HL-60 (cell line): ENCODE measurements at places on chromosomes 6 and 20.

- no peak for DNase-seq
Observed at GRCh38 chr6:150198532-150198931, 55.7 kb downstream of the PPP1R14C start.

- no peak for DNase-seq
Observed at GRCh38 chr6:23081701-23082100, 512.3 kb downstream of the HDGFL1 start.

DNA sequence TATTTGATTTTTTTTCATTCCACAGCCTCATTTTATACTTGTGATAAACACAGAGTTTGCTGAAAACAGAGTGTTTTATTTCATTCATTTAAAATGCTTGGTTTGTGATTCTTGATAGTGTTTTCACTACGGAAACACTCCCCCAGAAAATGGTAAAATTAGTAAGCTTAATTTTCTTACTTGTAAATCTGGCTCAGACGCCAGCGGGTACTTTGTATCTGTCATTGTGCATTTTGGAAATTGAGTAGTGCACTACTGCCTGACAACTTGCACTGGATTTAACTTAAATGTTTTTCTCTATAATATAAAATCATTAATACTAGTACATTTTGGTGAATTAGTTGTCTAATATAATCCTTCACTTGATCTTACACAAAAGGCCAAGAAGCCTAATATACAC is 37.0 kb upstream of the HINT3 start:
- DNase-seq, result no peak

DNA sequence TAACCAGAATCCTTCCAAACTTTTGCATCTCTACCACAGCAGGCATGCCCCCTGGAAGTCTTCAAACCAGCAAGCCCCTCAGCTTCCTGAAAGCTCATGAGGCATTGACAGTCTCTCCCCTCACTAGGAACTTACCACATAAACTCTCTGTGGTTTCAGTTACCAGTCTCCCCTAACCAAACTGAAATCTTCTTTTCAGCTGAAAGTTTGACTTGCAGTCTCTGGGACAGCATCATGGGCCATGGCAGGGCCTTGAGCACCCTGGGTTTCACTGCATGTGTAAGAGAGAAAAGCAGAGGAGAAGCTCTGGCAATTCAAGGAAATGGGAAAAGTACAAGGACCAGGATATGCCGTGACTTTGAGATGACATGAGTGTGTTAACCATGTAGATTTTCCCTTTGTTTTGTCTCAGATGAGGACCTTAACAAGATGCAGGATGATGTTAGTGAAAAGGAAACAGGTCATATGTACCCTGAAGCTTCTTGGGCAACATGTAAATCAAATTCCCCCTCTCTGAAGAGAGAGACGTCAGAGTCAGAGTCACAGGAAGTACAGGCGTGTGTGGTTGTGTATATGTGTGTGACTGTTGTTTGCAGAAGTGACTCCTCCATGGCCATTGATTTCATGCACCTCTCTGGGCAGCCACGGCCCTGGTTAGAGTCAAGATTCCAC is 106.3 kb downstream of the TNFRSF21 start:
- no peak for DNase-seq

- no peak for DNase-seq
Observed at GRCh38 chr20:10376270-10377075, 57.5 kb downstream of the MKKS start.

- DNase-seq, result no peak
Observed at GRCh38 chr6:156502969-156503504, 274.1 kb upstream of the ARID1B start.

DNA sequence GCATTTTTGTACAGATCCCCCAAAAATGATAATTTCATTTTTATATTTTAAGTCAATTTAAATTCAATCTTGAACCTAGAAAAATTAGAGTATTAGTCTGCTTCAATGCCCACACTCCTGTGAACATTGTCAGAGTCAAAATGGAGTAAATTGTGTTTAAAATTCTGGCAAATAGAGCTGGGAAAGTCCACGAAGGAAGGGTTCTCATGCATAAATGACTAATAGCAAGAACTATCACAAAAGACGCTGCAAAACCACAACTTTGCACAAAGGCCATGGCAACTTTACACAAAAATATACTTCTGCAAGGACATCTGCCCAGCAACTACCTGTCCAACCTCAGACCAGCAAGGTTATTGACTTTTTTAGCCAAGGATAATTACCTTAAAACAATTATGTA is 203.2 kb upstream of the SMLR1 start:
- no peak for DNase-seq

DNA sequence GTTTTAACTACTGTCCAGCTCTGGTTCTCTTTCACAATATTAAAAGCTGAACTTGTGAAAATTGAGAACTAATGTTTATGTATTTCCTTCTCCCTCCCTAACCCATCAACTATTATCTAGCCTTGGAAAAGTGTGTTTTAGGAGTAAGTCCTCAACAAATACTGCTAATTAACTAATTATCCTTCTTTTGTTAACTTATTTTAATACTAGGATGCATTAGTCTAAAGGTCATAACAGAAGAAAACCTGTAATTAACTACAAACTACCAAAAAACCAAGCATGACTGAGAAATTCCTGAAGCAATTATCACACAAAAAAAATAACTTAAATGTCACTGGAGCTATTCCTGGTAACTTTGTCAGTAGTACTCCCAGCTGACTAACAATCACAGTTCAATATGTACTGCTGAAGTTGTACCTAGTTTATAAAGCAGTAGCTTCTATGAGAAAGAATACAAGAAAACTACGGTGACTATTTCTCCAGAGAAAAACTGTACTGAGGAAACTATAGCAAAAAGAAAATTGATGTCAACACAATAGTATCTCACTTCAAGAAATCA is 301.9 kb downstream of the LAMA2 start:
- no peak for DNase-seq

DNA sequence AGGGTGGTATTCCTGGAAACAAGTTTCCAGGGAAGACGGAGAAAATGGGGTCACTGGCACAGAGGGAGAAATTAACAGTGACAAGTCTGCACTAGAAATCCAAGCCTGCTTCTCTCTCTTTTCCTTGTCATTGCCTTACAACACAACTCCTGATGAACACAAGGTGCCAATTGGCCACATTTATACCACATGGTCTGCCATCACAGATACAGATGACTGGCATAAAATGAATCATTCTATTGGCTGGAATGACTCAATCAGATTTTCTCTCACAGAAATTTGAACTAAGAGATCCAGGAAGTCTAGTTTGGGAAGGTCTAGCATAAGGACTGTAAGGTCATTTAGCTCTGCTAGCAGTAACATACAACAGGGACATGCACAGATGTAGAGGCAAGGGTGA is 190.3 kb downstream of the LINC00237 start:
- DNase-seq, result no peak

DNA sequence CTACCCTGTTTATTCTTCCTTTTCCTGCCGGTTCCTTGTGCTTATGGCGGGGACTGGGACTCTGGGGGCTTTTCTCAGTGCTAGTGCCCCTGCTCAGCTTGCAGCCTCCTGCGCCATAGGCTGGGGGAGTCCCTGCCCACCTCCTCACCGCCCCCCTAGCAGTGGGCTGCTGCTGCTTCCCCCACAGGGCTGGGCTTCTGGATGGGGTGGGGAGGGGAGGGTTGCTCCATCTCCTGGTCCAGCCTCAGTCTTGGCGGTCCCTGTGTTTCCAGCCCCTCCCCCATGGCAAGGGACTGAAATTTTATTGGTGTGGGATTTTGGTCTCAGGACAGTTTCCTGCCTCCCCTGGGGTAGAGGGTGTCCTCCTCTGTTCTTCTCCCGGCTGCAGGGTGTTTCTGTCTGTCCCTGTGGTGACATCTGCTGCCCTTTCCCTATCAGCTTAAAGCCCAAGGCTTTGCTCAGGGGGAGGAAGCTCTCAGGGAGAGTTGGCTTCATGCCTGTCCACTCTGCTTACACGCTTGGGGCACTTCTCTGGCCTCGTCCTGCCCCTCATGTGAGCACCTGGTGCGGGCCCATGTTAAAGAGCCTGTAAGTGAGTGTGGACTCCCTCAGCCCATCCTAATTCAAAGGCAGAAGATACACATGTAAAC is 100.6 kb downstream of the HIVEP1 start:
- DNase-seq, result no peak

DNA sequence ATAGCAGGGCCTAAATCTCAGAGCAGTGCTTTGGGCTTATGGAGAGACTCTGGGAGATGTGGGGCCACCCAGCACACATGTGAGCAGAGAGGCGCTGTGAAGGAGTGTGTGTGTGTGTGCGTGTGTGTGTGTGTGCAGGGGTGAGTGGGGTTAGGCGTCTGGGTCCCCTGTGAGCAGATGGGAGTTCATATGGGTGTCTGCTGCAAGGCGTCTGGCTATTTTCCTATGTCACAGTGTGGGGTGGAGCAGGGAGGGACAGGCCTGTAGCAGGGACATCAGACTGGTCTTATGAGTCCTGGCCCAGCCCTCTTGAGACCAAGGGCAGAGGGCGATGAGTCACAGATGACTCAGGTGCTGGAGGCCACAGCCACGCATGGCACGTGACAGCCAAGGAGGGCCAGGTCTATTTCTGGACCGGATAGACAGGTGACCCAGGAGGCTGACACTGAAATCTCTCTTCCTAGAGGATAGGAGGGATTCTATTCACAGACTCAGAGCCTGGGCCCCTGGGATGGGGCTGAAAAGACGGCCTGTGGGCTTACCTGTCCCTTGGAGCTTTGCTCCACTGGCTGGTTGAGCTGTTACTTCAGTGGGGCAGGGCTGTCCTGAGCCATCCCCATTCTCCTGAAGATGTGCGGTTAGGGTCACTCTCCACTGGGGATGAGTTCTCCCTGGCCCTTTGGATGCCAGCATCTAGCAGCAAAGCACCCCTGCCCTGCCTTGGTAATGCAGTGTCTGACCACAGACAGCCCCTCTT is 28.9 kb downstream of the VEGFA start:
- no peak for DNase-seq

DNA sequence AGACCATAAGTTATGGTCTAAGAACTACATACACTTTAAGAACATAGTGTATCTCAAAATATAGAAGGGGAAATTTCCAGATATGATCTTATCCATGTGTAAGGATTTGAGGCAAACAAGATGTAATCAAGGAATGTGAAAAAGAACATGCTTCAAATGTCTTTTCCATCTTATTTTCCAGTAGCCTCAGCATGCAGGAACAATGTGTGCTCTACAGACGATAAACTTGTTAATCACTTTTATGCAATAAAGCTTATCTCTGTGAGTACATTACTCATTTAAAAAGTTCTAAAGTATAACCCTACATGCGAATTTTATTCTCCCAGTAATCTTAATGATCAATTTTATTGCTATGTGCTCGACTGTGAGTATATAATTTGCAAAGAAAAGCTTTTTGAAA is 185.2 kb downstream of the ALDH8A1 start:
- no peak for DNase-seq

- peak; percentile 28 for DNase-seq
Observed at GRCh38 chr6:113653275-113653674, 203.9 kb upstream of the MARCKS start.

DNA sequence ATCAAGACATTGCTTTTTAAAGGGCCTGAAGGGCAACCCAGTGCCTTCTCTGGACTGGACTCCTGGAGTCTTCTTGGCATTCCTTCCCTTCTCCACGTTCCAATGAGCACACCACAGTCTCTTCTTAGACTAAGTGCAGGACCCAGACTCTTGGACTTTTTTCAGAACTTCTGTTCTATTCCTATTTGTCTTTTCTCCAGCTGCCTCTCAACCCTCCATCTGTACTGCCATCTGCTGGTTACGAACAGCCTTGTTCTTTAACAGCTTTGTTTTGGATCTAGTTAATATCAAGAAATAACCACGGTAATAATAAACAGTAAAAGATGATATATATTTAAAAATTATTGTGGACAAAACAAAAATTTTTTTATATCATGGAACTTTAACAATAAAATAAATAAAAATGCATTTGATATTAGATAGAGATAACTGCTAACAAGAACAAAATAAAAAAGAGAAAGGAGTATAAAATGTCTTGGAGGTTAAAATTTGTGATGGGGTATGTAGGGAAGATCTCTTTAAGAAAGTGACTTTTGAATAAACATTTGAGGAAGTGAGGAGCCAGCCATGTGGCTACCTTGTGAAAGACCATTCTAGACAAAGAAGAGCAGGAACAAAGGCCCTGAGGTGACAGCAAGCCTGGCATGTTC is 105.1 kb upstream of the HCRTR2 start:
- no peak for DNase-seq

DNA sequence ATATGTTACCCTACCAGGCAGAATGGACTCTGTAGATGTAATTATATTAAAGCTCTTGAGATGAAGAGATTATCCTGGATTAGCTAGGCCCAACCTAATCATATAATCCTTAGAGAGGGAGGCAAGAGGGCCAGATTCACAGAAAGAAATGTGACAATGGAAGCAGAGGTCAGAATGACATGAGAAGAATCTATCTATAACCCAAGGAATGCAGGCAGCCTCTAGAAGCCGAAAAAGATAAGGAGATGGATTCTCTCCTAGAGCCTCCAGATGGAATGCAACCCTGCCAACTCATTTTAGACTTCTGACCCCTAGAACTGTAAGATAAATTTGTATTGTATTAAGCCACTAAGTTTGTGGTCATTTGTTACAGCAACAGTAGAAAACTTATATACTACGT is 12.3 kb downstream of the PXT1 start:
- no peak for DNase-seq

- DNase-seq, result no peak
Observed at GRCh38 chr6:139713900-139714506, 339.6 kb upstream of the CITED2 start.
